ENCODE measurements at places on chromosomes 1 and 21. TPM values are rescaled to one million over a fixed set of nuclear protein-coding genes. Genes with fewer than 3 reads are reported as not detected.

TTC39A gene
- total RNA-seq = 10.7 TPM

- H3K27me3 ChIP-seq = no peaks in the 10 kb centered on the region
- no peak for DNase-seq
- no peaks in the 10 kb centered on the region for H3K36me3 ChIP-seq
- H3K4me1 ChIP-seq = no peaks in the 10 kb centered on the region
These were observed 47.0 kb upstream of the POU2F1 start for GRCh38 chr1:167173516-167174184.

DNA sequence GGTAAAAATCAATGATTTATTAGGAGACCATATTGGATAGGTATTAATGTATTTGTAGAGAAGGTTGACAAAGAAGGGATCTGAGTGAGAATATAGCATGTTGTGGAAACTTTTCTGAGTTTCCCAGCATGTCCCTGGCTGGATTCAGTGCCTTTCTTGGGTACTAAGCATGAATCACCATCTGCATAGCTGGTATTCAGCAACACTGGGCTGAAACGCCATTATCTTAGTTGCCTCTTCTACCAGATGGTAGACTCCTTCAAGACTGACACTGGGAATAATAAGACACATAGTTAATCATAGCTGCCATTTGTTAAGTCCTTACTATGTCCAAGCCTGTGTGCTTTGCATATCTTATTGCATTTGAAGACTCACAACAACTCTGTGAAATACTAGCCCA is 45.5 kb downstream of the ATP5PF start:
- no peaks in the 10 kb centered on the region for H3K27me3 ChIP-seq
- no peaks in the 10 kb centered on the region for H3K4me1 ChIP-seq
- no peaks in the 10 kb centered on the region for H3K36me3 ChIP-seq
- no peak overlapping the region for H3K27ac ChIP-seq
- H3K4me3 ChIP-seq = no peak overlapping the region

- H3K36me3 ChIP-seq = no peaks in the 10 kb centered on the region
- DNase-seq = no peak
- no peak overlapping the region for H3K4me3 ChIP-seq
- H3K4me1 ChIP-seq = peaks cover 2% of the 10 kb centered on the region
These were observed 8.3 kb downstream of the KDF1 start for GRCh38 chr1:26951821-26952497.

- H3K27me3 ChIP-seq = no peaks in the 10 kb centered on the region
- H3K27ac ChIP-seq = peak within 1 kb of the TSS; percentile 94
- peak; percentile 96 for DNase-seq
- peak within 1 kb of the TSS; percentile 96 for H3K4me3 ChIP-seq
- no peaks in the 10 kb centered on the region for H3K36me3 ChIP-seq
- H3K4me1 ChIP-seq = peaks cover 5% of the 10 kb centered on the region
These were observed at the start of gene TMEM50B for GRCh38 chr21:33479679-33480480. Gene TMEM50B (minus strand): TSS chr21:33479974. CDS start chr21:33468885, 11,089 bp downstream.

DNA sequence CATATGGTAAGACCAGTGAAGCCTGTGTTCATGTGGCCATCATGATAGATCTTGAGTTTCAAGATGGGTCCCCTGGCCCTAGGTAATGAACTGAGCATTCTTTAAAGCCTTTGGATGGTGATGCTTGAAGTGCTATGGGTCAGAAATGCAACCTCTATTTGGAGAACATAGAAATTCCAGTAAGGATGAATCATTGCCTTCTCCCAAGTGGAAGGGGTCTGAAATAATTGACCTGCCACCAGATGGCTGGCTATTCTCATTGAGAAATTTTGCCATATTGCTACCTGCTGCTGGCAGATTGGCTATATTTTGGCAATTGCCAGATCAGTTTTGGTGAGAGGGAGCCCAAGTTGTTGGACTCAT is 739 bp upstream of the IFI6 start:
- no peaks in the 10 kb centered on the region for H3K27me3 ChIP-seq
- H3K36me3 ChIP-seq = no peaks in the 10 kb centered on the region
- H3K4me1 ChIP-seq = peaks cover 2% of the 10 kb centered on the region
- peak overlapping the region; percentile 41 for H3K4me3 ChIP-seq
- H3K27ac ChIP-seq = peak overlapping the region; percentile 57

- no peaks in the 10 kb centered on the region for H3K27me3 ChIP-seq
- no peaks in the 10 kb centered on the region for H3K4me1 ChIP-seq
- no peak overlapping the region for H3K4me3 ChIP-seq
These were observed 10.8 kb upstream of the PTPRC start for GRCh38 chr1:198628067-198628455.

GRCh38 chr1:24910751-24911650 is 19.1 kb downstream of the RUNX3 start:
- no peaks in the 10 kb centered on the region for H3K36me3 ChIP-seq
- no peaks in the 10 kb centered on the region for H3K4me1 ChIP-seq
- DNase-seq = no peak
- no peaks in the 10 kb centered on the region for H3K27me3 ChIP-seq

DNA sequence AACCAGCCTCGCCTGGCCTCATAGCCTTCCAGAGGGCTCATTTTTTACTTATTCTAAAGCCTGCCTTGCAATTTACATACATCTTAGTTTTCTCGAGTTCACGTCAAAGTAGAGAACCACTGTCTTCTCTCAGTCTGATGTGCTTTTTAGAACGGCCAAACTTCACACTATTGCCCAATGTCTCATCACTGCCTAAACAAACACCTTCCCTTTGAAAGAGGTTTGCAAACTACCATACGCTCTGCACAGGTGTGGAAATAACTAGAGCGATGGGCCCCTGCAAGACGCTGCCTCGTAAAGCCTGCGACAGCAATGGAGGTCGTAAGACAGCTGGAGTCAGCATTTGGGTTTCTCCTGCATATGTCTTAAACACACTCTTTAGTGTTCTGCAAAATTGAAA is 22.6 kb downstream of the PRDM15 start:
- no peaks in the 10 kb centered on the region for H3K36me3 ChIP-seq
- H3K4me1 ChIP-seq = no peaks in the 10 kb centered on the region
- no peak overlapping the region for H3K4me3 ChIP-seq
- no peaks in the 10 kb centered on the region for H3K27me3 ChIP-seq

Measured in ovary (tissue), 10 donors.